ENCODE measurements at places on chromosomes 3 and 15. TPM values are rescaled to one million over a fixed set of nuclear protein-coding genes. Genes with fewer than 3 reads are reported as not detected.

DNA sequence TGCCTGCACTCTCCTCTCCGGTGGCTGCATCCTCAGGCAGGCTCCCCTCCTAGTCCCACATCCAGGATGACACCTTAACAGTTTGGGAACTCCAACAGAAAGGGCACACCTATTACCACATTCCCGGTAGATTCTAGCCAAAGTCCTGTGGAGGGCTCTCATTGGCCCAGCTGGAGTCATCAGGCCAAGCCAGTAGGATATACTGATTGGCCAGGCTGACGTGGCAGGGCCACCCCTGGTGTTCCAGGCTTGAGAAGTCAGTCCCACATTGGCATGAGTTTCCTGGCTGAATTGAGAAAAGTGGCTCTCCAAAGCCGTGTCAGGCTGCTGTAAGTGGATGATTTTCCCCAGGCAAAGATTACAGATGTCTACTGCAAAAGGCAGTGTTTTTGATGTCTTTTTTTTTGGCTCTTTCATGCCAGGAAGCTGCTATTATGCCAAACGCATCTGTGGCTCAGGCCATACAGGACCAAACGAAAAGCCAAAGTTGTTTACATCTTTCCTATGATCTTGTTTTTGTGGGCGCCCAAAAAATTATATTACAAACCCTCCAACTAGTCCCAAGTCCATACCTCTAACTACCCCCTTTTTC is 6.6 kb upstream of the BLM start:
- no peak for DNase-seq

The SLC12A1 gene
- total RNA-seq = not detected

The ZCWPW2 gene
- total RNA-seq = not detected

The GABRR3 gene
- not detected for total RNA-seq

DNA sequence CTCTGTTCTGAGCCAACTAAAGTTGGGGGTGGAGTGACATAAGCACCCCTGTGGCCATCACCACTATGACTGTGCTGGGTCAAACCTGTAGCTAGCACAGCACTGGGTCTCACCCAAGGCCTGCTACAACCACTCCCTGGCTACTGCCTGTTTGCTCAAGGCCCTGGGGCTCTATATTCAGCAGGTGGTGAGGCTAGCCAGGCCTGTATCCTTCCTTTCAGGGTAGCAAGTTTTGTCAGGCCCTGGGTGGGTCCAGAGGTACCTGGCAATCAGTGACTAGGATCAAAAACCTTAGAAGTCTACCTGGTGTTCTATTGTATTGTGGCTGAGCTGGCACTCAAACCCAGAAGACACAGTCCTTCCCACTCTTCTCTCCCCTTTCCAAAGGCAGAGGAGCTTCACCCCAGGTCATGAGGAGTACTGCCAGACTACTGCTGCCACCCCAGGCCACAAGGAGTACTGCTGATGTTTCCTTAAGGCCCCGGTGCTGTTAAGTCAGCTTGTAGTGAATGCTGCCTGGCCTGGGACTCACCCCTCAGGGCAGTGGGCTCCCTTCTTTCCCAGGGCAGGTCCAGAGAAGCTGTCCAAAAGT is 170.8 kb downstream of the IGSF11 start:
- DNase-seq = no peak

GRCh38 chr3:55484801-55485791 is 2.0 kb downstream of the WNT5A start:
- no peak for DNase-seq

DNA sequence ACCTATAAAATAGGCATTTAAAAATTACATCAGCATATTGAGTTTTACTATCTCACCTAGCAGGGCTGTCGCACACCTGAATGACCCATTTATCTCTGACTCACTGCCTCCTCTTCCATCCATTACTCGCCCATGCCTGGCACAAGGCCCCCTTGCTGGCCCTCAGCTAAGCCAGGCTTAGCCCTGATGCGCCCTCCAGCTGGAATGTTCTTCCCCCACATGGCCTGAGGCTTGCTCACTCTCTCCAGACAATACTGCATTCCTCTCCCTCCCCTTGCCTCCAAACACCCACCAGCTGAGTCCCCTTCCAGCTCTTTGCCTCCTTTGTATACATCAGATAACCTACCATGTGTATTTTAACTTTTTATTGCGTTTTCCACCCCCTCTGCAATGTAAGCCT is 7.2 kb downstream of the SH3BP5 start:
- no peak for DNase-seq
